Esophagus squamous epithelium (tissue), 5 donors: ENCODE measurements at places on chromosomes 6 and 20.

GRCh38 chr6:75748003-75748742 is 866 bp upstream of the MYO6 start:
- no peak for DNase-seq

DNA sequence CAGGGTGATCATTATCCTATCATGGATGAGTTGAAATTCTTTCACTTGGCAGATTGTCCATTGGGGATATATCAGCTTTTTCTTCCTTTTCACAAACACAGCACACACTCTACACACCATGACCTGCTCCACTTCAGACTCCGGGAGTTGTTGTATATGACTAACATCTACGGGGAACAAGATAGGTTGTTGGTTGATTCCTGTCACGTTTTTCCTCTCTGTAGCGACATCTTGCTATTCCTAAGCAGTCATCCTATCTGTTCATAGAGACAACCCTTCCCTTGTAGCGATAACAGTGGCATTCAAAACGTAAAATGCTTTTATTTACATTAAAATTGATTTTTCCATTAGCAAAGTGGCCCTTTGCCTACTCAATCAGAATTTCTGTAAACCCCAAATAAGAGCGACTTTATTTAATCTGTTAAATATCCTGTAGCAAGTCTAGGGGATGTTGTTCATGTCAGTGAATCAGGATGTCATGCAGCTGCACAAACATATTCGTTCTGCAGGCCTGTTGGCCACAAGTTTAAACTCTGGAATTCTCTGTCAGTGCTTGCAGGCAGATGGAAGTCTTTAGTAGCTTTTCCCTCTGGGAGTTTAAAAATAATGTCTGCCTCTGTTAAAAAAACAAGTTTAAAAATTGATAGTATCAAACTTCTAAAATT is 23.1 kb downstream of the PHACTR2 start:
- DNase-seq, result no peak

DNA sequence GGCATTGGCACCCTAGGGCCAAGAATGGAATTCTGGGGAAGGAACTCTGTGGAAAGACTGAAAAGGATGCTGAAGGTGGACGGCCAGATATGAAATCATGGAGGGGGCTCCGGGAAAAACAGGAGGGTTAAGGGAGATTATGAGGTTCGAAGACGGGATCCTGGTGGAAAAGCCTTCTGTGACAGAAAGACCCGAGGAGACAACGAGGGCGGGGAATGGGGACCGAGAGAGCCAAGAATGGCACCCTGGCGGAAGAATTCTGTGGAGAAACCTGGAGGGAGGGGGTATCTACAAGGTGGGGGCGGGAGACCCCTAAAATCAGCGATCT is 426 bp downstream of the TRMT6 start:
- no peak for DNase-seq

- DNase-seq, result no peak
Observed at GRCh38 chr6:73286752-73287151, 23.8 kb upstream of the KHDC1 start.

- DNase-seq, result no peak
Observed at GRCh38 chr6:111423960-111424846, 58.8 kb downstream of the REV3L start.

DNA sequence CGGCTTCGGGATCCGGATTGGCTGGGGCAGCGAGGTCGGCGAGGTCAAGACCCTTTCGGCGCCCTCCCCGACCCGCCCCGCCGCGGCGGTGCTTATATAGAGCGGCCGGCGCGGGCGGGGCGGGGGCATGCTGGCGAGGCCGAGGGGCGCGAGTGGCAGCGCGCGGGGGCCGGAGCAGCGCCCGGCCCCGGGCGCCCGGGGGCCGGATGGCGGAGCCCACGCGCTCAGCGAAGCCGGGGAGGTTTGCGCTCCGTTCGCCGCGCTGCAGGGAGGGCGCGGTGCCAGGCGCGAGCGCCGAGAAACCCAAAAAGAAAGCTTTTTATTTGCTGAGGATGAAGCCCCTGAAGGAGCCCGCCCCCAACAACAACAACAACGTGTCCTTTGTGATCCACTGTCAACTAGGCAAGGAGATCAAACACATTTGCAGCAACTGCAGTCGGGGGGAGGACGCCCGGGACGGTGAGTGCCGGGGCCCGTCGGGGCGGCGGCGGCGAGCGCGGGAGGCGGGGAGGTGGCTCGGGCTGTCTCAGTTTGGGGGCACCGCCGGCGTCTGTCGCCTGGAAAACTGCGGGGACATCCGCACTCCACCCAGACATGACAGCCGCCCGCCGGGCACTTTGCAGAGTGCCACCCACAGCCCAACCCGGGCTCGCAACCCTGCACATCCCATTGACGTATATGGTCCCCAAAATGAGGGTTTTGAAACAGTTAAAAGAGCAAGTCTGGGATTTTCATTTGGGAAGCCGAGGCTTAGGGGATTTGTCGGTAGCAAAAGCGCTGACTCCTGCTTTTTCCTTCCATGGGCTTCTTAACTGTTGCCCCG is 297.3 kb downstream of the PHACTR1 start:
- DNase-seq, result no peak

DNA sequence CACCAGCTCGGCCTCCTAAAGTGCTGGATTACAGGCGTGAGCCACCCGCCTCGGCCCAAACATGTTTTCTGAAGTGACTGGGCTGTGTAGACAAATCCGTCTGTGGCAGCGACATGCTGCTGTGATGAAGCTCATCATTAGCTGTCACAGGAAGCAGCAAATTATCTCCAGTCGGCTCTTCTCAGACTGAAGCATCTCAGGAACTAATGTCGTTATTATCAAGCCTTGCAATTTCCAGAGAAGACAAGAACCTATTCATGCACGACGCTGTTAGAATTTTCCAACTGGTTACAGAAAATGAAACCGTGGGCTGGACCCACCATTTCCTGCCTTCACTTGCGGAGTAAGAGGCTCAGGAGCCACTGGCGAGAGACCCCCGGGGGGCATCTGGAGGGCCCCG is 17.1 kb upstream of the NTSR1 start:
- DNase-seq, result no peak

- no peak for DNase-seq
Observed at GRCh38 chr6:153044295-153044694, 41.8 kb upstream of the MTRF1L start.

GRCh38 chr20:688809-689212 is 13.2 kb upstream of the SCRT2 start:
- no peak for DNase-seq

- DNase-seq, result no peak
Observed at GRCh38 chr6:13098793-13099570, 229.4 kb downstream of the TBC1D7 start.

GRCh38 chr6:124487623-124488431 is 474.4 kb upstream of the RNF217 start:
- DNase-seq, result no peak

- no peak for DNase-seq
Observed at GRCh38 chr6:150196942-150197745, 54.3 kb downstream of the PPP1R14C start.

GRCh38 chr6:151498327-151498726 is 4.5 kb downstream of the CCDC170 start:
- DNase-seq, result no peak

DNA sequence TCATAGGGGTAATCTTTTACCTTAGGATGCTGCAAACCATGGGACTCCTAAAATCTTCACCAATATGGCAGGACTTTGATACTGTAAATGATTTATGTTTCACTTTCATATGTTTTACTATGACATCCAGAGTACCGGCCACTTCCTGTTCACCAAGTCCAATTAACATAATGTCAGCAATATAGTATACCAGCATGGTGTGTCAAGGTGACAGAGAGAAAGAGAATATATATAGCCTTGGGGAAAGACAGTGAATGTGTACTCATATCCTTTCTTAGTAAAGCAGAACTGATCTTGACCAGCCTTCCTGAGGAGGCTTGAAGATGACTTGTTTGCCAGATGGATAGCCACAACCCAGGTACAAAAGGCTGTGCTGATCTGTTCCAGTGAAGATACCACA is 127.9 kb downstream of the NRN1 start:
- no peak for DNase-seq

GRCh38 chr20:9081423-9081966 is 12.6 kb downstream of the PLCB4 start:
- DNase-seq, result no peak

- DNase-seq, result no peak
Observed at GRCh38 chr6:31702405-31702818, 712 bp downstream of the ABHD16A start.

- no peak for DNase-seq
Observed at GRCh38 chr6:110490110-110490509, 13.7 kb upstream of the SLC22A16 start.

GRCh38 chr6:170051229-170052172 is 239.4 kb downstream of the DLL1 start:
- no peak for DNase-seq

DNA sequence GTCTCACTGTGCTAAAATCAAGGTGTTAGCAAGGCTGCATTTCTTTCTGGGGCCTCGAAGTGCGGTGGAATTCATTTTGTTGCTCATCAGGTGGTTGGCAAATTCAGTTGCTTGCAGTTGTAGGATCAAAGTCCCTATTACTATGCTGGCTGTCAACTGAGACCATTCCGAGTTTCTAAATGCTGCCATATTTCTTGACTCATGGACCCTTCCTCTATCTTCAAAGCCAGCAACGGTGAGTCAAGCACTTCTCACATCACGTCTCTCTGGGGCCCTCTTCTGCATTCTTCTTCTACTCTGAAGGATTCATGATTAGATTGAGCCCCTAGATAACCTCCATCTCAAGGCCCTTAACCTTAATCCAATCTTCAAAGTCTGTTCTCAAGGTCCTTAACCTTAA is 619.7 kb downstream of the HACE1 start:
- DNase-seq, result no peak

GRCh38 chr6:10429638-10430427 is 15.0 kb upstream of the TFAP2A start:
- no peak for DNase-seq

- DNase-seq, result no peak
Observed at GRCh38 chr6:89301586-89302194, 13.4 kb downstream of the GABRR2 start.

- no peak for DNase-seq
Observed at GRCh38 chr6:5080574-5080973, 4.6 kb upstream of the PPP1R3G start.

- no peak for DNase-seq
Observed at GRCh38 chr20:44838521-44838920, 28.2 kb upstream of the RIMS4 start.

DNA sequence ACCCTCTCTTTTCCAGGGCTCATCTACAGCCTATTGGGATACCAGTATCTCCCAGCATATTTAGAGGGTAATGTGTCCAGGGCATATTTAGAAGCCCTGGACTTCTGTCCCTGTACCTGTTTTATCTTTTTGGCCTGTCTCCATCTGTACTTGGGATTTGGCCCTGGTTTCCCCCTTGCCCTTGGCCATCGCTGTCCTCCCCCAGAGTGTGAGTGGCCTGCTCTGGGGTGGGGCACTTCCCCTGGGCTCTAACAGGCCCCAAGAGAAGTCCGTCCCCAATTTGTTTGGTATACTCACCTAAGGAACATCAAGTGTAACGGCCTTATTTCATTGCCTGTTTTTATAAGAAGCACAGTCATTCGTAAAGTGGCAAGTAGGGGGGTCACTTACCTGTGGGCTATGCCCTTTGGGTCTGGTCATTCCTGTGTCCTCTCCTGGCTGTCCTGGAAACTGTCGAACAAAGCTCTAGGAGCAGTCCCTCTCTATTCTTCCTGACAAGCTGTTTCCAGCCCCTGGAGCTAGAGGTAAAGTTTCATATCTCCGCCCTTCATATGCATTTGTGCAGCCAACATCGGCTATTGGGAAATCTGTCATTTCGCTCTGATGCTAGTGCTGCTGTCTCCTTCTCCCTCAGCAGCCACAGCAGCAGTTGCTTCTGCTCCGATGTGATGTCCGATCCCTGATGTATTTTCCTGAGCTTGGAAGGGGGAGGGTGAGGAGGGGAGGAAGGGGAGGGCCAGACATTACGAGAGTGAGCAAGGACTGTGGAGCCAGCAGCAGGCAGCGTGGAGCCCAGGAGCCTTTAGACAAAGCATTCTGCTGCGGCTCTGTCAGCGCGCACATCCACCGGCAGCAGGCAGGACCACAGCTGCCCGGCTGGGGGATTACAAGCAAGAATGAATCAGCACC is 83.4 kb downstream of the TCP11 start:
- DNase-seq, result no peak

DNA sequence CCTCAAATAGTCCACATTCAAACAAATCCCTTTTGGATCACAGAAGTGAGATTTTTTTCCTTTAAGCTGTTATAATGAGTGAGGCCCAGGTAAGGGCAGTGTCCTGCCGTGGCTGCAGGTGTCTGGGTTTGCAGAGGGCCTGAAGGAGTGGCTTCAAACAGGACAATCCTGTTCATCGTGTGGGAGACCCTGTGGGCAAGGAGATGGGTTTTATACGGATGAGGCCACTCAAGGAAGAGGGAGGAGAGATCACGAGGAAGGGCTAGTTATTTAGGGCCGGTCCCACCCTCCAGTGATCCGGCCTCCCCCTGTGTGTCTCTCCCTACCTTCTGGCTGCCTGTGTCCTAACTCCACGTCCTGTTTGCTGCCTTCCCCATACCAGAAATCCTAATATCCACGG is 33.8 kb downstream of the PPP1R14C start:
- no peak for DNase-seq

- no peak for DNase-seq
Observed at GRCh38 chr6:31266567-31267360, 5.1 kb downstream of the HLA-C start.

- DNase-seq, result no peak
Observed at GRCh38 chr20:16346956-16347355, 226.3 kb downstream of the KIF16B start.

DNA sequence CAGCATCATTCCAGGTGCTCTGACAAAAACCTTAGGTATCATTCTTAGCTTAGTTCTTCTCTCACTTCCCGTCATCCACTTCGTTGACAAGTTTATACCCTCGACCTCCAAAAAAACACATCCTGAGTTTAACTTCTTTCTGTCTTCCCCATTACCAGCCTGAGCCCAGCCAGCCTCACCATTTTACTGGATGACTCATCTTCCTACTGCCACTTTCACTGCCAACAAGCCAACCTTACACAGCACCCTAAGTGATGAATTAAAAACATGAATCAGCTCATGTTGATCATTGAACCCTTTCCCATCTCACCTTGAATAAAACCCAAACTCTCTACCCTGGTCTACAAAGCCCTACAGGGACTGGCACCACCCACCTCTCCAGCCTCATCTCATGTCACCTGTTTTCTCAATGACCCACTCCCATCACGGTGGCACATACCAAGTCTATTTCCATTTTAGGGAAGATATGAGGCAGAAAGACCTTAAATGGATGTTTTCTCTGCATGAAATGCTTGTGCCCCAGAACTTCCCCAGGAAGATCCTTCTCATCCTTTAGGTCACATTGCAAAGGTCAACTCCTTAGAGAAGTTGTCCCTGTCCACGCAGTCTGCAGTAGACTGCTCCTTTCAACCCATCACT is 9.9 kb upstream of the UST start:
- DNase-seq, result no peak

- DNase-seq, result no peak
Observed at GRCh38 chr6:14547284-14547998, 429.9 kb downstream of the CD83 start.

- DNase-seq, result no peak
Observed at GRCh38 chr6:108156180-108156937, 9.5 kb upstream of the NR2E1 start.

- DNase-seq, result no peak
Observed at GRCh38 chr6:158947284-158947683, 52.7 kb downstream of the RSPH3 start.

- DNase-seq, result no peak
Observed at GRCh38 chr6:72406517-72406916, 215.3 kb upstream of the KCNQ5 start.
